ENCODE measurements at places on chromosomes 1 and 21.

GRCh38 chr1:111895017-111895416 lies 94.5 kb downstream of the KCND3 start:
- DNase-seq, result no peak

DNA sequence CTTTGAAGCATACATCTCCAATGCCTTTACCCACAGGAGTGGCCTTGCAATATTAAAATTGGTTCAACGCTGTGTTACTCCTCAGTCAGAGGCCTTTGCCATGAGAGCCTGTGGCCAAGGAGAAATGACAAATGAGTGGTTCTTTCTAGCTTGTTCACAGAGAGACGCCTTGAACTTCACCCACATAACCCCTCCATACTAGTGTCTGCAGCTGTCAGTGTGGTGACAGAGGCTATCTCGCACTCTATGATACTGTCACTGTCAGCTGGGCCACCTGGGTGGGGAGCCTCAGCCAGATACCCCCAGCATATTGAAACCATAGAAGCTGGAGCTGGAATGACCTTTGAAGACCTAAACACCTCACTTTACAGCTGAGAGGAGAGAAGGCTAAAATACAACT lies 57.4 kb upstream of the LBR start:
- no peak for DNase-seq

- peak; percentile 28 for DNase-seq
These were observed 14.5 kb downstream of the AIDA start for GRCh38 chr1:222697826-222698225.

- peak; percentile 62 for DNase-seq
These were observed 4.4 kb downstream of the MIER1 start for GRCh38 chr1:66929146-66929688.

GRCh38 chr1:248837045-248837780 lies 811 bp upstream of the ZNF672 start:
- no peak for DNase-seq

GRCh38 chr1:232984577-232985425 lies 34.4 kb downstream of the NTPCR start:
- DNase-seq, result no peak

GRCh38 chr1:203082571-203083462 lies 3.0 kb downstream of the MYOG start:
- no peak for DNase-seq

Data from suppressor macrophage treated with lipopolysaccharide for 1 hour (primary cell).